ENCODE measurements at places on chromosomes 6 and 20.

- DNase-seq: no peak
These were observed 38.7 kb downstream of the TTI1 start for GRCh38 chr20:37994512-37994911.

GRCh38 chr6:80249897-80250296 lies 143.4 kb downstream of the BCKDHB start:
- DNase-seq: no peak

DNA sequence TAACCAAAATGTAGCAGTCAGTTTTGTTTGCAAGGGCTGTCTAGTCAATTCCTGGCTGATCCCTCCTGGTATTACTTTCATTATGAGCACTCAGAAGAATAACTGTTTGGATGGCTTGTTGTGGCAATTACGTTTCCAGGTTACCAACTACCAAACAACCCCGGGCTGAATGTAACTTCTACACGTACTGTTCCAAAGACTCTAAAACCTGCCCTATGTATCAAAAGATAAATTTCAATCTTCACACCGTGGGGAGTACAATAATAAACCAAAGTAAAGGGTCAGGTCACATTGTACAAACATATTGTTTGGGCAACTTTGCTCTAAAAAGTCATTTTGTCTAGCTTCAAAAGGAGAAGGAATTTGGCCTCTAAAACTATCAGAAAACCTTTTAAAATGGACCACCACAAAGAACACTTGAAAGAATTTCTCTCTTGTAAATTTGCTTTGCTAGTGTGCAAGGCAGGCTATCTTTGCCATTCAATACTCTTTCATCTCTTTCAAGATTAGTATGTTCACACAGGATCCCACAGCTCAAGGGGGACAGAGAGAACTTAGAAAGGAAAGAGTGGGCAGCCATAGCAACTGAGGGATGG lies 27.6 kb downstream of the DCDC2 start:
- DNase-seq: no peak

DNA sequence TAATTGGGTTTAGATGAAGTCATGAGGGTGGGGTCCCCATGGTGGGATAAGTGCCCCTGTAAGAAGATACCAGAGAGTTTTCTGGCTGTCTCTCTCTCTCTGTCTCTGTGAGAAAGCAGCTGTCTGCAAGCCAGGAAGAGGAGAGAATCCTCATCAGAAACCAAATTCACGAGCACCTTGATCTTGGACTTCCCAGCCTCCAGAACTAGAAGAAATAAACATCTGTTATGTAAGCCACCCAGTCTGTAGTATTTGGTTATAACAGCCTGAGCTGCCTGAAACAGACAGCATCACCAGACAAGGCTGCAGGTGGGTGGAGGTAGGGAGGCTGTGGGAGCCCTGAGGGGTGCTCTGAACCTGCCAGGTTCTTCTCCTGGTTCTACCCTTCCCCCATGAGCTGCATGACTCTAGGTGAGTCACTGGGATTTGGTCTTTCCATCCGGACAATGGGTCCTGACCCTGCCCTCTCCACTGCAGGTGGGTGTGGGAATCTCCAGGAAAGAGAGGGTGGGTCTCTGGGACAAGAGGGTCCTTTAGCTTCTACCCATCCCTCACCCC lies 34.3 kb upstream of the VEGFA start:
- no peak for DNase-seq

DNA sequence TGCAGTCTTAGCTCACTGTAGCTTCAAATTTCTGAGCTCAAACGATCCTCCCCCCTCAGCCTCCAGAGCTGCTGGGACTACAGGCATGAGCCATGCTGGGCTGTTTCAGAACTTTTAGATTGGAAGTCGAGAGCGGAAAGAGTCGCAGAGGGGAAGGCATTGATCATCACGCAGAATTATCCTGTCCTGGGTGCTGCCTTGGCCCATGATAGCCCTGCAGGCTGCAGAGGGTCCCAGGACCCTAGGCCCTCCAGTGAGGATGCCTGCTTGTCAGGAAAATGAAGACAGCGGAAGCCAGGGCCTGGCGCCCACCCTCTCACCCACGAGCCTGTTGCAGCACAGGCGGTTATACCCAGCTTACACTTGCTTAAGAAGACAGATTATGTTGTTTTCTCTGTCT lies 9.1 kb downstream of the TMEM181 start:
- no peak for DNase-seq
